ENCODE measurements at places on chromosomes 4 and X.

DNA sequence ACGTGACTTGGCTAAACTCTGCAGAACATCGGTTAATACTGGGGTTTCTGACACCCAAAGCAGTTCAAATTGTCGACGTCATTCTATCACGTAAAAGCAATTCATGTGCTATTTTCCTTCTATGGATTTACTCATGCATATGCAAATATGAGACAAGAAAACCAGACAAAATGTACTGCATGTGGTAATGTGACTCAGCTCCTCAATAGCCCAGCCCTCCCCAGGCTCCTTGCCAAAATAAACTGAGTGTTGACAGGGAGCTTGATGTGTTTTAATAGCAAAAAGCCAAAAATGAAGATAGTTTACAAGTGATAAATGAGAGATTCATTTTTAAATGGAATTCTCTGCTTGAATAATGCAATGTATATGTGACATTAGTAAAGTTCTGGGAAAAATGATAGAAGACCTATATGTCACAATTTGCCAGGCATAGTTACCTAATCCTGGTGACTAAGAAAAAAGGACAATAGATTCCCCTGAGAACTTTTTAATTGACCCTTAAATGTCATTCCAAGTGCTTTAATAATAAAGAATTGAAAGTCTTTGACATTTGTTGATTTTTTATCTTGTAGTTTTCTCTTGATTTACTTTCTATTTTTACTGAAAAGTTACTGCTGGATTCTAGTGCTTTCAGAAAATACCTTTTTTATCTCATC lies 1700.6 kb upstream of the TENM3 start:
- DNase-seq, result no peak

DNA sequence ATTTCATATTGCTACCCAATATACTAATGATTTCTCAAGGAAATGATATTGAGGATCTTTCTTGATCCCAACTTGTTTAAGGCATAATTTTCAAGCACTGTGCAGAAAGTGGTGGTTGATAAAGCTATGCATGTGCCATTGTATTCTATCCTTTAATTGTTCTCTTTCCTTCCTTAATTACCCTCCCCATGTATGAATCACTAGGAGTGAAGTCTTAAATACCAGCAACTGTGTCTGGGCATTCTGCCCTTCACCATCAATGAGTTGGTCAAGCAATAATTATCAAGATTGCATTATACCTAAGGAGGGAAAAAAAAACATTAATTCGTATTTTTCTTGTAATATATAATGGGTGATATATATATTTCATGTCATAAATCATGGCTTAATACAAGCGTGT lies 111.8 kb upstream of the FRMPD4 start:
- DNase-seq, result no peak

GRCh38 chr4:150123796-150124677 lies 45.8 kb downstream of the DCLK2 start:
- DNase-seq, result no peak

DNA sequence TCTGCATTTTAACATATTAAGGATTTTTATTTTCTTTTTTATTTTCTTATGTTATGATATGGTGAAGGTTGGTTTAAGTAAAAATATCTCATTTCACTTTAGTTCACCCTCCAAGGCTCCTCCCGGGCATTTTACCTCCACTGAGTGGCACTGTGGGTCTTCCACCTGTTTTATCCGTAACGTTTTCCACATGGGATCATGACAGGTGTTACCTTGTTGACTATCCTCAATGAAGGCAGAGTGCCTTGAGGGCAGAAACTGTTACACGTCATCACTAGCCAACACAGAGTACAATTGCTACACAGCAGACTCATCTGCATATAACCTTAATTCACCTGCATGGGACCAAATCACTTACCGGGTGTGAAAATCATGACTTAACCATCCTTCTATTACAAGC lies 105.8 kb downstream of the GEMIN8 start:
- DNase-seq, result no peak

DNA sequence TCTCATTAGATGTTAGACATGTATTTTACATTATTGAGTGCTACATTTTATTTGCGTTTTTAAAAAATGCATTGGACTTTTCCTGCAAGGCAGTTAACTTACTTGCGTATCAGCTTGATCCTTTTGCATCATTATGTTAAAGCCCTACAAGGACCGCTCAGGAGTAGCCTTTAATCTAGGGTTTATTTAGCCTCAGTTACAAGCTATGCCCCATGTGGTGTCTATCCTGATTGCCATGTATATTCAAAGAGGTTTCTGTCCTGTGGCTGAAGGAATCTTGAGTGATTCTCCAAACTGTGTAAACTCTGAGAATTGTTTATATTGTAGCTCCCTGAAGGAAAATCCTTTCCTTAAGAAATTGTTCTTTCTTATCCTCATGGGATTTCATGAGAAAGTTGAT lies 821.8 kb upstream of the AGA start:
- no peak for DNase-seq

GRCh38 chrX:130413415-130413814 lies 11.6 kb downstream of the RBMX2 start:
- DNase-seq, result no peak

- DNase-seq, result no peak
Observed at GRCh38 chr4:107991945-107992630, 2.4 kb downstream of the HADH start.

- DNase-seq, result no peak
Observed at GRCh38 chr4:151940926-151941617, 180.3 kb upstream of the GATB start.

GRCh38 chr4:118772081-118772766 lies 63.7 kb downstream of the SEC24D start:
- no peak for DNase-seq

DNA sequence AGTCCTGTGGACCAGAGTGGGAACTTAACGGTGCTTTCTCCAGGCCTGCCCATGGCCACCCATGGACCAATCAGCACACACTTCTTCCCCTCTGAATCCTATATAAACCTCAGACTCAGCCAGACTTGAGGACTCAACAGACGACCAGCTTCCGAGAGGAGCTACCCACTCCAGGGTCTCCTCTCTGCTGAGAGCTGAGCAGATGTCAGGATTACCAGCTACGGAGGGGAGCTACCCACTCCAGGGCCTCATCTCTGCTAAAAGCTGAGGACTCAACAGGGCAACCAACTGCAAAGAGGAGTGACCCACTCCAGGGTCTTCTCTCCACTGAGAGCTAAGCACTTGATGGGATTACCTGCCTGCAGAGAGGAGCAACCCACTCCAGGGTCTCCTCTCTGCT lies 80.0 kb upstream of the DDX60 start:
- no peak for DNase-seq

Measured in stimulated activated CD4-positive, alpha-beta T cell treated with anti-CD3 and anti-CD28 coated beads, TNF-alpha, amount 100 ng/mL, for 4 hours (primary cell).